ENCODE measurements at places on chromosomes 4 and X.

DNA sequence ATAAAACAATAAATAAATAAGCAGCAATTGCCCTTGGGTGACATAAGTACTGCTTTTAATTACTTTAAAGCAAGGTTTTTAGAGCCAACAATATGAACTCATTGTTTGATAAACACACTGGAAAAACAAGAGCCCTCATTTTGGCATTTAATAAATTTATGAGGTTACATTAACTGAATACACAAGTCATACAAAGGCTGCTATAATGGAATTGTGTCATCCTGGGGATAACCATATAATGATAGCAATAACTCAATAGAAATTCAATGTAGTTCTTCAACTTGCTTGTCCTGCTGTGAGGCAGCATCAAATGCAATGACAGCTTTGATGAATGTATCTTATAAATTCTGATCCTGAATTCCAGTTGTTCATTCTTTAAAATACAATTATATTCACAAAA is 1512.5 kb downstream of the STIM2 start:
- no peak for DNase-seq

DNA sequence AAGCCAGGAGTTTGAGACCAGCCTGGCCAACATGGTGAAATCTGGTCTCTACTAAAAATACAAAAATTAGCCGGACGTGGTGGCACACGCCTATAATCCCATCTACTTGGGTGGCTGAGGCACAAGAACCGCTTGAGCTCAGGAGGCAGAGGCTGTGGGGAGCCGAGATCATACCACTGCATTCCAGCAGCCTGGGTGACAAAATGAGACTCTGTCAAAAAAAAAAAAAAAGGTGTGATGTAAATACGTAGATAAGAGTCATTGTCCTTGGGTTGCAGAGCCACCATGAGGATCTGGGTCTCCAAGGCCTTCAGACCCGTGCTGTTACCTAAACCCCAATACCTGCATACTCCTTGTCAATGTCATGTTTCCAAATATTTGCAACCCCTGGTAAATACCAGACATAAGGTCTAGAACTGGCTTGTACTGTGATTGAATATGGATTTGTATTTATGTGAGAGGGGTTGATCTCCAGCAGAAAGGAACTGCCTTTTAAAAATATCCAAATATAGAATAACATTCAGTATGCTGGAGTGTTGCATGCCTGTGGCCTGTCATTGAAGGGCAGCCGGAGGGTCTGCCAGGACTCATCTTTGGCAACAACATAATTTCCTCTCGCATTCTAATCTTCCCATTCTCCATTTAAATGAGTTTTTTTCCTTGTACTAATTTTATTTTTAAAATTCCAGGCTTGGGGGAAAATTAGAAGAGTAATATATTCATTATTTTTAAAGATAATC is 40.4 kb downstream of the ATXN3L start:
- no peak for DNase-seq

GRCh38 chr4:177490769-177491168 is 48.5 kb upstream of the AGA start:
- no peak for DNase-seq

- DNase-seq, result no peak
Observed at GRCh38 chr4:136931781-136932180, 600.5 kb downstream of the PCDH18 start.

DNA sequence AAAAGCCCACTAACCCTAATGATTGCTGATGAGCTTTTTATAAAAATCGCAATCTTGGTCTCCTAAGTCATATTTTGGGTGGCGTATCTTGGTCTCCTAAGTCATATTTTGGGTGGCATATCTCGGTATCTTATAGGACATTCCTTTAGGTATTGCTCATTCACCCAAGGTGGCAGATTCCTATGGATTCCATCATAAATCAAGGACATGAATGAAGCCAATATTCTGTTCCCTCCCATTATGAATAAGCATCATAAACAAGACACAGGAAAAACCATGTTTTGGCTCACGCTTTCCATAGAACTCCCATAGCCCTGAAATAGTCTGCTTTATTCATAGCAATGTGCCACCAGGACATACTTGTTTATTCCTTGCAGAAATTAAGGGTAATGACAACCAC is 95.0 kb upstream of the CD99 start:
- DNase-seq, result no peak
